ENCODE measurements at places on chromosomes 6 and 20.

DNA sequence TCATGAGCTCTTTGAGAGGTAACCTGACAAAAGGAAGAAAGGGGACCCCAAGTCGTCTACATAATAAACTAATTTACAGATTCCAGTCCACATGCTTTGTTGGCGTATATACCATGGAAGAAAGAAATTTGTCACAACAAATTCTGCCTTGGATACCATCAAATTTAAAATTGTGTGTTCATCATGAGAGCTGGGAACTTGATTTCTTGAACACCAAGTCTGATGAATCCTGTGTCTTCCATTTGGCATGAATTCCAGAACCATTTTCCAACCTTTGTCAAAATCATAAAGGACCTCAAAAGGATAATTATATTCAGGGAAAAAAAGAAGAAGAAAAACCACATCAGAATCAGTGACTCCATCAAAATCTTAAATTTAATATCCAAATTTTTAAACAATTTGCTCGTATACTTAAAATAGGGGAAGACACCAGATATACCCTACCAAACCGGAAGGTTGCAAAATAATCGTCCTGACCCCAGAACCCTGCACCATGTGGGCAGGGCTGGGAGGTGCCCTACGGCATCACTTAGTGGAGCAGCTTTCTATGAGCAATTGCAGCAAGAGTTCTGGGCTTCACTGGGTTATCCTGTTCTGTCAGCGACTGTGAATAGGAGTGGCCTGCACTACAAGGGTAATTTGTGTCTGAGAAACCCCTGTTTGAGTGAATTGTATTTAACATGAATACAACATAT lies 74.1 kb upstream of the INSM1 start:
- DNase-seq, result no peak

DNA sequence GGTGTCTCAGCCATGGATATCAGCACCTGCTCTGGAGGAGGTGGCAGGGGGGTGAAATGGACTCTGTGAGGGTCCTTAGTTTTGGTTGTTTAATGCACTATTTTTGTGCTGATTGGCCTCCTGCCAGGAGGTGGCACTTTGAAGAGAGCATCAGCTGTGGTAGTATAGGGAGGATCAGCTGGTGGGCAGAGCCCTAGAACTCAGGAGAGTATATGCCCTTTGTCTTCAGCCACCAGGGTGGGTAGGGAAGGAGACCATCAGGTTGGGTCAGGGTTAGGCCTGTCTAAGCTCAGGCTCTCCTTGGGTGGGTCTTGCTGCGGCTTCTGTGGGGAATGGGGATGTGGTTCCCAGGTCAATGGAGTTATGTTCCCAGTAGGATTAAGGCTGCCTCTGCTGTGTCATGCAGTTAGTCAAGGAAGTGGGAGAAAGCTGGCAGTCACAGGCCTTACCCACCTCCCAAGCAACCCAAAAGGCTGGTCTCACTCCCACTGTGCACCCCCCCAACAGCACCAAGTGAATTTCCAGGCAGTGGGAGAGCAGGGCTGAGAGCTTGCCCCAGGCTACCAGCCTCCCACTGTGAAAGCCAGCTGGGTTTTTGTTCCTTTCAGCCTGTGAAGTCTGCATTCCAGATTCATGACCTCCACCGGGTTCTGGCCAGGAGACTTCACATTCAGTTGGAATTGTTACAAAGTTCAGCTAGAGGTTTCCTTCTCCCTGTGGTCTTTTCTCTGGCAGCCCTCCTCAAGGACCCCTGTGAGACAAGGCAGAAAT lies 5.7 kb upstream of the OSTM1 start:
- DNase-seq, result no peak

DNA sequence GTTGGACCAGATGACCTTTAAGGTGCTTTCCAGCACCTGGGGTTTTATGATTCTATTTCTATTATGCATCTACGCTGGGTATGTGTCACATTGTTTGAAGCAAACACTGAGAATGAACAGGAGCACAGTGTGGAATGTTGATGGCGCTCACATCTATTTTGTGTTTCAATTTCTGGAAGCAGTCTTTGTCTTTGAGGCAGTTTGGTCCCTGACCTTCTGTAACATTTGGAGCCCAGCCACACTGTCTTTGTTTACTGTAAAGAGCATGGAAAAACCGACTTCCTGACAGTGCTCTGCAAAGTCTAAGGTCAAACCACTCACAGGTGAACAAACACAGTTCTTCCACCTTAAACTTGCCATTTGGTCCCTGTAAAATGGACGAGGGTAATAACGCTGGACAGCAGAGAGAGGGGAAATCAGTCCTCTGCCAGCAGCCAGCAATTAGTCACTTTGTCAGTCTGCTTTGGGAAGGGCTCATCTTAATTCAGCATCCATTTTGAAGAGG lies 155.5 kb downstream of the PRL start:
- no peak for DNase-seq

GRCh38 chr6:143279385-143279784 lies 171.1 kb downstream of the ADAT2 start:
- DNase-seq, result no peak

GRCh38 chr6:149809798-149810197 lies 54.4 kb downstream of the LRP11 start:
- DNase-seq, result no peak

DNA sequence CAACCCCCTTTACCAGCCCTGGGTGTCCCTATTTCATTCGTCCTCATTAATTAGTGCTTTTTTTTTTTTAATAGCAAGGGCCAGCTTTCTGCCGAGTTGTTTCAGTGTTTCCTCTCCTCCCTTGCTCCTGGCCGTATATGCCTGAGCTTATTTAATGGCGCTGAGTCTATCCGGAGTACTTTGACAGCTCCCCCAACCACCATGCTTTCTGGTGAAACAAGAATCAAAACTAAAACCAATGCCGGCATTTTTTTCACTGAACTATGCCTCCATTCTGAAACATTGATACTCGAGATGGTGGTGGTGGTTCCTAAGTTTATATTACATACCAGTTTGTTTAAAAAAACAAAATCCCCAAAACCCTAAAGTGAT lies 1.2 kb downstream of the DCBLD1 start:
- DNase-seq, result no peak

DNA sequence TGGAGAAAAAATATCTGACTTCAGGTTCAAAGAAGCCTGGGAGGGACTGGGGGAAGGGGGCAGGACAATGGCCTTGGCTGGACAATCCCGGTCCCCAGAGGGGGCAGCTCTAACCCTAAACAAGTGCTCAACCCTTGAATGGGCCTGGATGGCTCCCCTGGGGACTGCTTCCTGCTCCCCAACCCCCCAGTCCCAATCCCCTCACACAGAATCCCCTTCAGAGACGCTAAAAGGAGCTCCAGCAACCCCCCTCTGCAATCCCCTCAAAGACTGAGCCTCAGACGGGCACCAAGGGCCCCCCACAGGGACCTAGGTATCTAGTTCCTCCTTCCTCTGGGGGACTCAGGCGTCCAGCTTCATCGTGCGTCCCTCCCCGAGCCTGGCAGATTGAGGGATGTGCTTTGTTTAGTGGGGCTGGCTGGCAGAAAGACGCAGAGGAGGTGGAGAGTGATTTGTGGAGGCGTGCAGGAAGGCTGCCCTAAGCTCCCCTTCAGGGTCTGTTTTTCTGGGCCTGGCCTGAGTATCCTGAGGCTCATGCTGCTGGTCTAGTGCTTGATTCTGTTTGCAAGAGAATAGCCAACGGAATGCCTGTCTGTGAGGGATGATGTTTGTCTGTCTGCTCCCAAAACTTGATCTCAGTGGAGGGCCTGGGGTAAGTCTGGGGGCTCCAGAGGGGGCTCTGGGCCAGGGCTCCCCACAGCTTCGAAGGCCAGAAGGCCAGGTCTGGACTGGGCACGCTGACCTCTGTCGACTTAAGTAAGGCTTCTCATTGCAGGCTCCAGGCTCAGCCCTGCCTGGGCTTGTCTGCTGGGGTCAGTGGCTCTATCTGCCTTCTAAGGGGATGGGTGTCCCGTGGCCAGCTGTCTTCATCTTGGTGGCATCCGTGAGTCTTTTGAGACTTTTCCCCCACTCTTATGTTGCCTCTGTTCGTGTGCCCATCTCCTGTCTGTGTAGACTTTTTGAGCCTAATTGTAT lies 1.7 kb upstream of the POU5F1 start:
- DNase-seq, result no peak

- DNase-seq, result no peak
Measured at GRCh38 chr20:12110711-12111110, 193.0 kb downstream of the BTBD3 start.

DNA sequence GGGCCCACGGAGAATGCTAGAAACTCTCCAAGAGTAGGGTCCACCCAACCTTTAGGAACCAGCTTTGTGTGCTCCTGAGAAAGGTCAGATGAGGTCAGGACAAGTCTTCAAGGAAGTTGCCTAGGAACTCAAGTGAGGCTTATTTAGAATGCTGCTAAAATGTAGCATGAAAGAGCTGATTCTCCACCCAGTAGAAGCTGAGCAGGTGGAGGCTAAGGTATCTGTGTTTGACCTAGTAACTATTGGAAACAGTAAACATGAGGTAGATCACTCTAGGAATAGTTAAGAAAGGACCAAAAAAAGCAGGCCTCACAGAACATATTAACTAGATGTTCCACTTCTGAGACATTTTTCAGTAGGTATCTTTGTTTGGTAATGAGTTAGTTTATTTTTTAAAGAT lies 13.9 kb downstream of the CEP43 start:
- no peak for DNase-seq

- no peak for DNase-seq
Measured at GRCh38 chr20:57088436-57088835, 178.0 kb downstream of the BMP7 start.

- DNase-seq, result no peak
Measured at GRCh38 chr20:47278907-47279348, 77.6 kb downstream of the ZMYND8 start.

DNA sequence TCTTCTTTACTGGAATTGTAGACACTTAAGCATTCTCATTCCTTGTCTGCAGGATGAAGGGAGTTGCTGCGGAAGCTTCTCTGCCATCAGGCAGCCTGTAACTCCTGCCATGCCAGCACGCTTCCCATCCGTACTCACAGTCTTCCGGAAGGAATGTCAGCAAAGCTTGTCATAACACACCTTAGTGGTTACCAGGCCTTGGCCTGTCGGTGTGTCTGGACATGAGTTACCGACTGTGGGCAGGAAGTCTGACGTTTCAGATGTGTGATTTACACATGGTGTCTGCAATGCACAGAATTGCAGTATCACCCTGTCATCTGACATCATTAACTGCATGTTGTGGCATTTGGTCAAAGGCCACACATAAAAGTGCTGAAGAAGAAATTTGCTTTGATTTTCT lies 102.2 kb downstream of the SLC24A3 start:
- no peak for DNase-seq

- DNase-seq, result no peak
Measured at GRCh38 chr20:58140787-58141425, 87.5 kb downstream of the ANKRD60 start.

DNA sequence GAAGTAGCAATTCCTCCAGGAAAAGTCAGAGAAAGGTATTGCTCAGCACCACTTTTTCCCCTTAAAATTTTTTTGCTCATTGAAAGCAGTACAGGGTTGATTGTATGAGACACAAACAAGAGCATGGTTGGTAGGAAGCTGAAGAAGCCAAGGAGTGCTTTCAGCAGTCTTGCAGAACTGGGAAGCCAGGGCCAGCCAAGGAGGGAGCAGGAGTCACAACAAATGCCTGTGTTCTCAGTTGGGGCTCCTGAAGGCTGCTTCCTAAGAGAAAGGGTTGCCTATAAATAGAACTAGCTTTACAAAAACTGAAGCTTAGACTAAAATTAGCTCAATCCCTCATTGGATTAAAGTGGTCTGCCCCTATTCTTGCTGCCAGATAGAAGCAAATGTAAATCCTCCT lies 3.3 kb upstream of the THEMIS start:
- no peak for DNase-seq

DNA sequence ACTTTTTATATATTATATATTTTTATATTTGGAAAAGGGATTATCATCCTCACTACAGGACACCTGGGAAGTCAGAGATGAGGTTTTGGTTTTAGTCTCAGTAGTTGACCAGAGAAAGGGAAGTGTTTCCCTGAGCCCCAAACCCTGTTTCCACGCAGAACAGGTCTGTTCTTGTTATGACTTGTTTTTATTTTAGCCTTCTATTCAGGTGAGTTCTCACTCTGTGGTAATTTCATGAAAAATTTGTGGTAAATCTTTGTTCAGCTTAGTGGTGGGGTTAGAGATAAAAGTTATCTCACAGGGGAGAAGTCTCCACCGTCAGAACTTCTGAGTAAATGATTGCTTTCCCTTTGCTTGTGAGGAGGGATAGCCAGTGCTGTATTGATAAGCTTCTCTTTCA lies 224.9 kb downstream of the FARS2 start:
- no peak for DNase-seq

DNA sequence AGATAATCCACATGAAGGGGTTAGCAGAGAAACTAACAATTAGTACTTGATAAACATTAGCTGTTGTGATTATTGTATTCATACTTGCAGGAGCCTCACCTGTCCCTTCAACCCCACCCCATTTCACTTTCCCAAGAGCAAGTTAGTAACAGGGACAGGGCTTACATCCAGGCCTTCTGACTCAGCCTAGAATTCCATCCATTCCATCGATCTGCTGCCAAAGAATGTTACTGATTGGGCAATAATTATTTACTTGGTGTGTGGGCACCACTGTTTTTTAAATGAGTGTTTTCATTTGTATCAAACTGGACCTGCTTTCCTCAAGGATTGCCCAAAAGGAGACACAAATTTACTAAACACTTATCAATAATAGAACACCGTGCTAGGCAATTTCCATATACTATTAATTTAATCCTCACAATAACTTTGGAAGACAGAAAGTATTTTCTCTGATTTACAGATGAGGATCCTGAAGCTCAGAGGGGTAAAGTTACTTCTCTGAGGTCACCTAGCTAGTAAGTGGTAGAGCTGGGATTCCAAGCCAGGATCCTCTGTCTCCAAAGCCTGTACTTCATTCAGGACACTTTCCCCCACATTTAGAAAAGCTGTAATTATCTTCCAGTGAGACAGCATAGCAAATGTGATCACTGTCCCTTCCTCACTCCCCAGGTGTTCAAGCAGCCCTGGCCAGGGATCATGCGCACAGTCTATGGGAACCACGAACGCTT lies 32.8 kb downstream of the GSS start:
- no peak for DNase-seq

- DNase-seq, result no peak
Measured at GRCh38 chr20:59403962-59404314, 103.5 kb downstream of the EDN3 start.

DNA sequence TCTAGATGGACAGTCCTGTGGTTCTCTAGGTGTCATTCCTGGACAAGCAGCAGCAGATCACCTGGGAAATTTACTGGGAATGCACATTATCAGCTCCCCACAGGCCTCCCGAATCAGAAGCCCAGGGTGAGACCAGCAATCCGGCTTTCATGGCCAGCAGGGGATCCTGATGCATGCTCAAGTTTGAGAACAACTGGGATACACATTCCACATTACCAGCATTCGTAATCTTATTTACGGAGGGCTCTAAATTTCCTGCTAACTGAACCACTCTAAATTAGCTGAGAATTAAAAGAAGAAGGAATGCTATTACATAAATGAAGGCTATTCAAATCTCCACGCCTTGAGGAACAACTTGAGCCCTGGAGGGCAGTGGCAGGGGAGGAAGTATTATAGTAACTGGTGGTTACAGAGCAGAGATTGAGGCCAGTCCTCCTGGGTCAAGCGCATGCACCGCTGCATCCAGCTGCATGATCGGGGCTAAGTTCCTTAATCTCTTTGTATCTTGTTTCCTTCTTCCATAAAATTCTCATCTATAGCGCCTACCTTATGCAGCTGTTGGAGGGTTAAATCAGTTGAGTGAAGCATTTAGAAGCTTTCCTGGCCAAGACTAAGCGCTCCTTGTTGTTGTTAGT lies 403.7 kb downstream of the CDH26 start:
- no peak for DNase-seq

- no peak for DNase-seq
Measured at GRCh38 chr6:25188232-25188631, 90.9 kb upstream of the CARMIL1 start.
